ENCODE measurements at places on chromosomes 1 and 21.
A peak's percentile ranks its signal among the peaks of the same experiment; 100 is the strongest.

- DNase-seq, result no peak
Observed at GRCh38 chr21:18334066-18334465, 69.5 kb downstream of the TMPRSS15 start.

GRCh38 chr1:36433102-36433501, 17.1 kb downstream of the OSCP1 start:
- DNase-seq, result no peak

DNA sequence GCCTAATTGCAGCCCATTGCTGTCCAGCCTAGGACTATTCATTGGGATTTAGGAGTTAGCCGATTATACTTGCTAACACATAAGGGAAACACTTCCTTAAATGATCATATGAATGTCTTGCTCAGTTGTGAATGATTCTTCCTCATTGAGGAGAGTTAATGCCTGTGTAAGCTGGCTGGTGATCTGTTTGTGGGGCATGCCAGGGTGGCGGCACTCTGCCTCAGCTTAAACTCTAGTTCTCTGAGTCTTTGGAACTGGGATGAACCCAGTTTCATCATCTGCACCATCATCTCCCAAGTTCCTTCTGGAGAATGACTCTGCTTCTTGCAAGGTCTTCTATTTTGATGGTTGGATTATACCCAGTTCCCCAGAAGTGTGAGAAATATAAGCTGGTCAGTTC, 23.9 kb upstream of the SLAMF6 start:
- no peak for DNase-seq

DNA sequence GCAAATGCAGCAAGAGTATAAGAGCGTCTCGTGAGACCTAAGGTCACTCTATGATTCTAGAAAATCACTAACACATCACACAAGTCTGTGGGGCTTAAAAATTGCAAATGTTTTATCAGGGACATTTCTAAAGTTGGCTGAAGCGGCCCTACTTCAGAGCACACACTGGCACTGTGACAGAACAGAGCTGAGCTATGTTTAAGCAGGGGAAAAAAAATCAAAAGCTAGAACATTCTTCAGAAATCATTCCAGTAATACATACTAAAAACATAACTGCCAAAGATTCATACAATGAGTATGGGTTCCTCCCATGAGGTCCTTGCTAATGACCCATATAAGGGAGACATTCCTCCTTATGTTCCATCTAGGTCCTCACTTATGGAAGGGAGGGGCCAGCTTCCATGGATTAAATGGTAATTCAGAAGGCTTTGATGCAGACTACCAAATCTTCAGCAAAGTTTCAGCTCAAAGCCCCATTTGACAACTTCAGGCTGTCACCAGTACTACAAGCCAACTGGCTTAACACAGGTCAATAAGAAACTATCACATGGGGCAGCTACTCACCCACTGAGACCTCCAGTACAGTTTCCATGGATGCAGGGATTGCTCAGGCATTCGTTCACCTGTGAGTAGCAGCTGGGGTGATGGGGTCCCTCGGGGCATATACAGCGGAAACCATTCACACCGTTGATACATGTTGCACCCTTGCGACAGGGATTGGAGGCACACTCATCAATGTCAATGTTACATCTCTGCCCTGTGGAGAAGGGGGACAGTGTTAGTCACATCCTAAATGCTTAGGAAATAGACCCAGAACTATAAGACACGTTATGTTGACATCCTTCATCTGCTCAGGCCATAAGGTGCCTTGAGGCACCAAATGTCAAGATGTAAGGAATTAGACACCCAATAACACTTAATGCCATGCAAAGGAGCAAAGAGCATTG, 58.4 kb upstream of the ADAM30 start:
- no peak for DNase-seq

GRCh38 chr1:231768416-231768815, 141.8 kb downstream of the DISC1 start:
- no peak for DNase-seq

DNA sequence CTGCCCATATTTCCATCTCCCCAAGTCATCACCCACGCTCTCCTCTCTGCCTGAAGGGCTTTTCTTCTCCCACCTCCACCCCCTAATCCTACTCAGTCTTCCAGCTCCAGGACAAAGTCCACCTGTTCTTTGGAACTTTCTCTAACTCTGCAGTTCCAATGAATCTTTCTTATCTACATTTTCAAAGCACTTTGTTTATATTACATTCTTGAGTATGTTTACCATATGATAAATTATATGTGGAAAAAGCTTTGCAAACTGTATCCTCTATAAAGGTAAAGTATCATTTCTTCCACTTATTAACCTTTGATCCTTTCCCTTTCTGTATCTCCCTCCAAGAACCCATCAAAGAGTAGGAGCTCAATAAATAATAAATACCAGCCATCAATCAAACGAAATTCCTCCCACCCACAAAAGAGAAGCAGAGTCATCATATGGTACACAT, 39.7 kb downstream of the TTC13 start:
- DNase-seq, result no peak

GRCh38 chr1:82565546-82565945, 764.8 kb downstream of the ADGRL2 start:
- no peak for DNase-seq

DNA sequence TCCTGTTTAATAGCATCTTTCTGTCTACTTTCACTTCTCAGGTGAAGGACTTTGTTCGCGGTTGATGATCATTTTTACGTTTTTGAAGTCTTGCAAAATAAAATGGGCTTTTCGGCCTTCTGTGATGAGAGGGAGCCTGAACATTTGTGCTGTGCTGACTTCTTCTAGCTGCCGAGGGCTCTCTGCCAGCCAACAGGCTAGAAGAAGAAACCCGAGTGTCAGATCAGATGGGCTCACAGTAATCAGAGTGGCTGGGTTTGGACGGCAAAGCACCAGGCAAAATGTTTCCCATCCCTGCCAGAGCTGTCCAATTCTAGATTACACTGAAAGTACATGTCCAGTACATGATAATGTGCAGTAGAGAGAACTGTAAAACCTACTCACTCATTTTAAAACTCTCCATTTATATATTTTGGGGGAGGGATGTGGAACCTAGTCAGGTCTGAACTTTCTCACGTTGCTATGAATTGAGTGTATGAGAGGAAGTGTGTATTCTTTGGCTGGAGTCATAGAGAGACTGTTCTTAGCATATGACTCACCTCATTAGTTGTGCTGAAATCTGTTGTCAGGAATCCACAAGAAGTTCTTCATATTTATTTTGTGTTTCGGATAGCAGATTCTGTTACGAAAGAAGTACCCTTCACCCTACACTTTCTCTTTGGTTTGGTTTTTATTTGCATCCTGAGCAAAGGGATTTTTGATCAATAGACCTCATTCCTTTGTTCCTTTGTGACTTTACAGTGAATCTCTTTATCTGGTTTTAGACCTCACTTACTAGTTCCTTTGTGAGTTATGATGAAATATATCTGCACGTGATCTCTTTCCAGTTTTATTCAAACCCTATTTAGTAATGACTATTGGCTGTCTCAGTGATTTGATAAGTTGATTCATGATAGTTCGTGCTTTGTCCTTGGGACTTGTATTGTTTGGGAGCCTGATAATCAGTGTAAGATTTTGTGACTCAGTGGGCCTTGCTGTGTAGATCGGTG, 4.8 kb downstream of the ATP1A1 start:
- DNase-seq, result no peak

DNA sequence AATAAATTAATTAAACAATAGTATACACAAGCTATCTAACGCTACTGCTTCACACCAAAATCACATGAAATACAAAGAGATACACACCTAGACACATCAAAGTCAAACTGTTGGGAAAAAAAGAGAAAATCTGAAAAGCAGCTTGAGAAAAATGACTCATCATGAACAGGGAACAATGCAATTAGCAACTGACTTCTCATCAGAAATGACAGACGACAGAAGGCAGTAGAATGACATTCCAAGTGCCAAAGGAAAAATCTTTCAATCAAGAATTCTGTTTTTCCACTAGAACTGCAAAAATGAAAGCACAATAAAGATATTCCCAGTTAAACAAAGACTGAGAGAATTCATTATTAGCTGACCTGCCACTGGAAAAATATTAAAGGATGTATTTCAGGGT, 57.2 kb downstream of the CAPN9 start:
- no peak for DNase-seq

DNA sequence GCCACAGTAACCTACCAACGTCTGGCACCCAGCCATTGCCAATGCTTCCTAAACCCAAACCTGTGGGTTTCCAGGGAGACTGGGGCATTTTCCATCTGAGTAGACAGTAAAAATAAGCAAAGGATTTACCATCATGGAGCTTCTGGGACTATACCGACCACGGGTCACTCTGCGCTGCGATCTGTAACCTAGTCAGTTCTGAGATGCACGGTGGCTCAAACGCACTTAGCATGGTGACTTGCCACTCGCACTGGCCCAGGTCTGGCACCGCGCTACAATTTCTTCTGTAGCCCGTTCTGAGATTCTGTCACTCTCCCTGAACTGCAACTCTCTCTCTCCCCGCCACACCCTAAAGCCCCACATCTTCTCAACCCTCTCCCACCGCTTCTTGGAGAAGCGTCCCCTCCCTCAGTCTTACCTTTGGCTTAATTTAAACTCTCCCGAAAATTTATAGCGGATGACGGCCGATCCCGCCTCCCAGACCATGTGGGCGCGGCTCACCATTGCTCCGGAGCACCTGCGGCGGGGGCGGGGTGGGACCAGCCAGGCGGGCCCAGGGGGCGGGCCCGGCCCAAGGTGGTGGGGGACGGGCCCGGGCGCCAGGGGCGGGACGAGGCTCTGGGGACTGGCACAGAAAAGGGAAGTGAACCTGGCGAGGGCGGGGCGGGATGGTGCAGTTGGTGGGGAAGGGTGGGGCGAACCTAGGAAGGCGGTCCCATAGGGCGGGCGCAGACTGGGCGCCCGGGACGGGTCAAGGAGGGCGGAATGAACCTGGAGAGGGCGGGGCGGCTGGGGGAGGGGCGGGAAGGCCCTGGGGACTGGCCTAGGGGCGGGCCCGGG, 493 bp upstream of the MAP3K21 start:
- peak; percentile 78 for DNase-seq

DNA sequence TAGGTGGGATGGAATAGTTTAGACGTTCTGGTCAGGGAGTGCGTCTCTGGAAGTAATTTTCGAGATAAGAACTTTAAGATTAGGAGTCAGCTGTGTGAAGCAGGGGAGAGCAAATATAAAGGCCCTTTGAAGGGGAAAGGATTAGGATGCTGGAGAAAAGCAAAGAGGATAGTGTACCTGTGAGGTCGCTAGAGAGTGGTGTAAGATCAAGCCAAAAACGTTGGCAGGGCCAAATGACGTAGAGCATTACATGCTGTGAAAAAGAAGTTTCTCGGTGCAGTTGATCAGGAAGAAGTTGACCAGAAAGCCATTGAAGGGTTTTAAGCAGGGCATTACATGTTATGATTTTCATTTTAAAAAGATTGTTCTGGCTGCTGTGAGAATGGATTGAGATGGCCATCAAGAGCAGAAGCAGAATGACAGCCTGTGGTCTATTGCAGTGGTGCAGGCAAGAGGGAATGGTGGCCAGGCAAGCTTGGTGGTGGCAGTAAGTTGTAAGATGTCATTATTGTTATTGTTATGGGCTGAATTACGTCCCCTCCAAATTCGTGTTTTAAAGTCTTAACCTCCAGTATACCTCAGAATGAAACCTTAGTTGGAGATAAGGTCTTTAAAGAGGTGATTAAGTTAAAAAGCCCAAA, 113.6 kb upstream of the KIF26B start:
- no peak for DNase-seq

DNA sequence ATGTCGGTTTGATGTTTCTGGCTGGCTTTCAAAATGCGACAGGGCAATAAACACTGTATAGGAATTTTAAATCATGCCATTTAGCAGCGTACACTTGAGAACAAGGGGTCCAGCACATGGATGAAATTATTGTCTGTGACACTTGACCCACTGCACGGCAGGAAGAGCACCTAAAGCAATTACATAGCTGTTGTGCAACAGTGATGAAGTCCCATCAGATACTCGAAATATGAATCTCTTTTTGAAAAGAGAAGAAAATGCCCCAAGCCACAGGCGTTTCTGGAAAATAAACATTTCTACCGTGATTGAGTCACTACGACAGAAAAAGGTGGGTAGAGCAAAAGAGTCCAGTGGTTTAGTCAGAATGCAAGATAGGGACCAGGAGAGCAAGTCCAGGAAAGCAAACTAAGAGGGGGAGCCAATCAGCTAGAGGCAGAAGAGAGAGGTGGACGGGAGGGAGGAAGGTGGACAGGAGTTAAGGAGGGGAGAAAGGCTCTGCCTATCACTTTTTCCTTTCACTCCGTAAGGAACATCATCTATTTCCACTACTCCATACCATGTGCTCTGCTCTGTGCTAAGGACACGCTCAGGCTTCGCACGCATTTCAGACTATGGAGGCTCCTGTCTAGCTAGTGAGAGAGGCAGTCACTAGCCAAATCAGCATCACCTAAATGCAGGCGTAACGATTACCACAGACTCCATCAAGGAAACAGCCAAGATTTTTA, 6.4 kb downstream of the DSCAM start:
- no peak for DNase-seq

DNA sequence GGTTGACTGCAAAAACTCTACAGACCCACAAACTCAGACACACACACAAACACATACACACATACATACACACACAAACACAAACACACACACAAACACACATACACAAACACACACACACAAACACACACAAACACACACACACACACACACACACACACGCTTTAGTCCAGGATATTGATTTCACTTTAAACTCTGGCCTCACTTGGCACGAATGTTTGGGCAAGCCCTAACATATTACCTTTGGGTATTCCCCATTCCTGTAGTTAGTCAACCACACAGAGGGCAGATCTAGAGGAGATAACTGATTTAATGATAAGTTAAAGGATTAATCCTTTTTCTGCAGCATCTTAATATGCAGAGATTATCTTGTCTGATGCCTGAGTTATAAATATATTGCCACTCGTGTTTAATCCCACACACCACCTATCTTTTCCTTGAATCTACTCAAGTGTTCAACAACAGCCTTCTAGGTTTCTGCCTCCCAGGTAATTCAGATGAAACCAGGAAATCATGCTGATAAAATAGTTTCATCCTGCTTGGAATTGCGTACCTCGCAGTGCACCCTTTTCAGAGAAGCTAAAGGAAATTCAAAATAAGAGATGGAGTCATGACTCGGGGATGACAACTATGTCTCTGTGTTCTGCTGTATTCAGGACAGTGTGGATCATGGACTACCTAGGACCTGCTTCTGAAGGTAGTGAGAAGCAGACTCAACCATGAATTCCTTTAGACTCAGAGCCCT, 14.5 kb upstream of the RUNX1 start:
- no peak for DNase-seq

DNA sequence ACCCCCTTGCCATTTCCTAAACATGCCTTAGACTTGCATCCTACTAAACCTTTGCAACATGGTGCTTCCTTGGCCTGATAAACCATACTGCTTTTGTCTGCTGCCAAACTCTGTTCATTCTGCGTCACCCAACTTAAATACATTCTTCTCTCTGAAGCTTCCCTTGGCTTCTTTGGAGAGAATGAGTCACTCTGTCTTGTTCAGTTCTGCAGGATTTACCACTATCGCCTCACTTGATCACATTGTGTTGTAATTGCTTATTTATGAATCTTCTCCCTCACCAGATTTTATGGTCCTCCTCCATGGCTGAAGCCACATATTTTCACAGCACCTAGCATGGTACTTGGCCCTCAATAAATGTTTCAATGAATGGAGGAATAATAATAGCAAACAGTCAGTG, 21.7 kb upstream of the TUT4 start:
- DNase-seq, result no peak
